ENCODE measurements at places on chromosomes 12 and 14.

- peak; percentile 51 for DNase-seq
Observed at GRCh38 chr14:58239244-58240195, 5.1 kb upstream of the PSMA3 start.

- DNase-seq: no peak
Observed at GRCh38 chr14:98909251-98909944, 362.6 kb downstream of the BCL11B start.

- DNase-seq: no peak
Observed at GRCh38 chr14:54687750-54688119, 120.8 kb downstream of the SAMD4A start.

- DNase-seq: no peak
Observed at GRCh38 chr12:132945806-132946205, 10.3 kb downstream of the ZNF605 start.

- DNase-seq: no peak
Observed at GRCh38 chr14:30064454-30064853, 136.8 kb upstream of the PRKD1 start.

DNA sequence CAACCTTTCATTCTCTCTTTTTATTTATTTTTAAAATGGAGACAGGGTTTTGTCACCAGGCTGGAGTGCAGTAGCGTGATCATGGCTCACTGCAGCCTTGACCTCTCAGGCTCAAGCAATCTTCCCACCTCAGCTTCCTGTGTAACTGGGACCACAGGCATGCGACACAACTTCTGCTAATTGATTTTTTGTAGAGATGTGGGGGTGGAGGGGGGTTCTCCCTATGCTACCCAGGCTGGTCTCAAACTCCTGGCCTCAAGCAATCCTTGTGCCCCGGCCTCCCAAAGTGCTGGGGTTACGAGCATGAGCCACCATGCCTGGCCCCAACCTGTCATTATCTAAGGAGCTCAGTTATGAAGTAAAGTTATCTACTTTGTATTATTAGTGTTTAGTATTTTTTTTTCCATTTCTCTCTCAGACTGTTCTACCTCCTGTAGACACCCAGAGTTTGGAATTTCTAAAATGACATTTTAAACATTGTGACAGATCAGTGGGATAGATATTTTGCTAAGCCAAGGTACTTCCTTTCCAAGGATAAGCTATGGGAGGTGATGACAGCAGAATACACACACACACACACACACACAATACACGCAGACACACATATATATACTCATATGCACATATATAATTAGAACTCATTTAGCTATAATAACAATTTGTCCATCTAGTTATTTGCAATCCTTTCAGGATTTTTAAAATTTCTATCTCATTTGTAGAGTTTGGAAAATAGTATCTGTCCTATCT is 2.1 kb upstream of the USP44 start:
- no peak for DNase-seq

- no peak for DNase-seq
Observed at GRCh38 chr14:91250912-91251311, 6.4 kb upstream of the GPR68 start.

- peak; percentile 82 for DNase-seq
Observed at GRCh38 chr14:106872611-106873446, 1346.4 kb downstream of the TMEM121 start.

GRCh38 chr14:21267431-21267845 is 1.8 kb downstream of the HNRNPC start:
- no peak for DNase-seq

DNA sequence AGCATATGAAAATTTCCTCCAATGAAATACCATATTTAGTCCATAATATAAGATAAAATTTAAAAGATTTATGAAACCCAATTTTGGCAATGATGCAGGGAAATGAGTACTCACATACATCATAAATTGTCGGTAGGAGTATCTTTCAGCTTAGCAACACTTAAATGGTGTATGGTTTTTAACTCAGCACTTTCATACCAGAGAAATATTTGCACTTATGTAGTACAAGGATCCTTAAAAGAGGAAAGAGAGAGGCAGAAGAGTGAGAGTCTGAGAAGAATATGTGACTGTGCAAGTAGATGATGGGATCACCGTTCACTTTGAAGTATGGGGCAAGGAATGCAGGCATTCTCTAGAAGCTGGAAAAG is 379.3 kb upstream of the DCN start:
- no peak for DNase-seq

GRCh38 chr12:70468741-70469140 is 102.7 kb downstream of the KCNMB4 start:
- DNase-seq: no peak

GRCh38 chr14:44854114-44854513 is 107.6 kb downstream of the KLHL28 start:
- DNase-seq: no peak

GRCh38 chr12:7100239-7100638 is 8.0 kb upstream of the C1R start:
- no peak for DNase-seq

DNA sequence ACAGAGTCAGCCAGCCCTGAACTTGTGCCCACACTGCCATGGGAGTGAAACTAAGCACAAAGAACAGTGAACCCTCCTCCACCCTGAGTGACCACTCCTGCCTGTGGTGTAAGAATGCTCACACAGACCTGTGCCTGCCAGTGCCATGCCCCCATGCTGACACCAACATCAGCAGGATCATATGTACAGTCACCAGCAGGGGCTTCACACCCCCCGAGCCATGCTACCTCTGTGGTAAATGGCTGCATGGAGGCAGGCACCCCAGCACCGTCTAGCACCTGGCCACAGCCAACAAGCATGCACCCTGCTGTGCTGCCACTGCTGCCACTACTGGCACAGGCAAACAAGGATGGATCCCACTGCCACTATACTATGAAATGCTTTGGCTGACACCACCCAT is 344.4 kb upstream of the CCDC196 start:
- DNase-seq: no peak

DNA sequence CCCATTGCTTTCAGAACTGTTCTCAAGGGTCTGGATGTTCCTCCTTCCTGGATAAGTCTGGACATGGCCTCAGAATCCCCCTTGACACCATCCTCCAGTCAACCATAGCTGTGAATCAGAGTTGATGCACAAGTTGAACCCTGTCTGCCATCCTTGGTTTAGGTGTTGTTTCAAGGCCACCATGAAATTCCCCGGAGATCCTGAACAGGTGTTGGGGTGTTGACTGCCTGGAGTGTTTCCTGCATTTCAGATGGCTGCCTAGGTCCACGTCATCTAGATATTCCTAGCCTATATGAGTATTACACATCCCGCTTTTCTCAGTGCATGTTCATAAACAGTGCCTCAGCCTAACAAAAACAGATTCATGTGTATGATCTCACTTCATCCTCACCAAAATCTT is 86.7 kb upstream of the PWP1 start:
- DNase-seq: no peak

- no peak for DNase-seq
Observed at GRCh38 chr12:132926415-132926833, 29.7 kb downstream of the ZNF605 start.

DNA sequence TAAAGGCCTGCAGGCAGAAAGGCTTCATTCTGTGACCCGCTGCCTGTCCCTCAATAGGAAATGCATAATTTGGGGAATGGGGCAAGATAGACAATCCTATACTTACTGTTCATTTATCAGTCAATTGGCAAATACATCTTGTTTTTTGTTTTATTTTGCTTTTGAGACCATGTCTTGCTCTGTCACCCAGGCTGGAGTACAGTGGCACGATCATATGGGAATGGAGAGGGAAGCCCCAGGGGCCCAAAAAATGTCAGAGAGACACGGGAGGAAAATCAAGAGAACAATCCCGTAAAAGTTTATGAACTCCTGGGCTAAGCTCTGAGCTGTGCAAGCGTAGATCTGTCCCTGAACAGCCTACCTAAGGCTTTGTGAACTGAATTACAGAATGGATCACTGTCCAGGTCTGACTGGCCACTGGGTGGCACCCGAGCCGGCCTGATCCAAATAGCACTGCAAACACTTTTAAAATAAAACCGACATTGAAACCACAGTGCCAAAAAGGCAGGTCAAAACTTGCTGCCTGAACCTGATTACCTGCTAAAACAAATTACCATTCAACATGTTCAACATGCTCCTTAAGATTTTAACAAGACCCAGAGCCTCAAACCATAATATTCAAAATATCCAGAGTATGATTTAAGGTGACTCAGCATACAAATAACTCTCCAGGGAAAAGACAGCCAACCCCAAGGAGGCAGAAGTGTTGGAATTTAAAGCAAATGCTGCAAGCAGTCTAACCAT is 11.8 kb downstream of the COPS7A start:
- no peak for DNase-seq

DNA sequence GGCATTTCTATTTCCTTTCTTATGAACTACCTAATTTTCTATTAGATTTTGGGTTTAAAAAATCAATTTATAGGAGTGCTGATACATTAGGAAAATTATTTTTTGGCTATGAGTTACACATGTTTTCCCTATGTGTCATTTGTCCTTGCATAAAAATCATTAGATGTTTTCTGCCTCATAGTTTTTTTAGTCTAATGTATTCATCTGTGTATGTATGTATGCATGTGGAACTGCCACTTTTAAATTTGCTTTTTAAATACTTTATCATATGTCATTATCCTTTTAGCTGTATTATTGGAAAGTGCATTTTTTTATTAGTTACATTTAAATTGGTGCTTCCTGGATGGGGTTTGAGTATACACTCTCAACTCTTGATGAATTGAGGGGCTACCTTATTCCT is 78.7 kb upstream of the CEP83 start:
- DNase-seq: no peak

DNA sequence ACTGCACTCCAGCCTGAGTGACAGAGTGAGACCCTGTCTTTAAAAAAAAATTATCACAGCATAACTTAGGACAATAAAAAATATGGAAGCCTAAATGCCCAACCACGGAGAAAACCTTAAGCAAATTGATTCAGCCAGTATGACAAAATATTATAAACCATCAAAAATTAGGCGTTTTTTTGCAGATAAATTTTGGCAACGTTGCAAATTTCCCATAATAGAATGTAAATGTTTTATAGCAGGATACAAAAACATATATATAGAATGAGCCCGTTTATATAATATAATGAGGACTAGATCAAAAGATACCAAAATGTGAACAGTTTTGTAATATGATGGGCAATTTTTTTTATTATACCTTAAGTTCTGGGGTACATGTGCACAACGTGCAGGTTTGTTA is 6.8 kb upstream of the EML5 start:
- no peak for DNase-seq

- DNase-seq: no peak
Observed at GRCh38 chr12:98699586-98699985, 54.5 kb downstream of the APAF1 start.

- no peak for DNase-seq
Observed at GRCh38 chr12:52580496-52580895, 6.9 kb upstream of the KRT74 start.

GRCh38 chr14:54487771-54488170 is 1.0 kb downstream of the GMFB start:
- DNase-seq: no peak

GRCh38 chr14:42229976-42230375 is 623.3 kb downstream of the LRFN5 start:
- no peak for DNase-seq

- no peak for DNase-seq
Observed at GRCh38 chr12:27616356-27617142, 79.7 kb upstream of the REP15 start.

- no peak for DNase-seq
Observed at GRCh38 chr12:121794534-121795033, 1.1 kb upstream of the RHOF start.

DNA sequence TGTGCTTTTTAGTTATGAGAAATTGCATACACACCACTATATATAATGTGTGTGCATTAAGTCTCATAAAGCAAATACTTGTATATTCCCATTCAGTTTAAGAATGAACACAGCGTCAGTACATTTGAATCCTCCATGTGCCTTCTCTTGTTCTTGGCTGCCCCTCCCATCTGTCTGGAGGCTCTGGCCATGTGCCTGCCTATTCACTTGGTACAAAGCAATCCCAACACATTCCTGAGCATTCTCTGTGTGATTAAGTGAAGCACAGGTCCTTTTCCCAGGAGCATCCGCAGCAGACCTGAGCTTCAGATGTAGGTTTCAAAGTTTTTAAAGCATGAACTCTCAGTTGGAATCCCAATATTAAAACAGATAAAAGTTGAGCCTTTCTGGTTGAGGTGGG is 58.7 kb downstream of the POLR3B start:
- no peak for DNase-seq

DNA sequence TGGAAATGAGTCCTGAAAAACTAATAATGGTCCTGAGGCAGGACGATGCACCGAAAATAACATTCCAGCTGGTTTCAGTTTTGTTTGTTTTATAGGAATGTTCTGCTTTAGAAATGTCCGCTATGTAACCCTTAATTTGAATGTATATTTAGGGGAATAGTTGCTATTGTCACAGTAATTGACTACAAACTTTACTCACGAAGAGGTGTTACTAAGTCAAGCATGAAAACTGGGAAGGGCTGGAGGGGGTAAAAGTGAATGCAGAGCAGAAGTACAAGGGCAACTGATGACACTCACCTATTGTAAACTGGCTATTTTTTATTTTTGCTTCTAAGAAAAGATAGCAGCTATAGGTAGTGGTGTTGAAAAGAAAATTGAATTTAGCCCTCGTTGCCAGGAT is 230.7 kb upstream of the SYT10 start:
- DNase-seq: no peak
